Left colon (tissue), 2 donors: ENCODE measurements at places on chromosomes 4 and X.

GRCh38 chrX:43175434-43175833 lies 397.5 kb upstream of the PPP1R2C start:
- DNase-seq: no peak

DNA sequence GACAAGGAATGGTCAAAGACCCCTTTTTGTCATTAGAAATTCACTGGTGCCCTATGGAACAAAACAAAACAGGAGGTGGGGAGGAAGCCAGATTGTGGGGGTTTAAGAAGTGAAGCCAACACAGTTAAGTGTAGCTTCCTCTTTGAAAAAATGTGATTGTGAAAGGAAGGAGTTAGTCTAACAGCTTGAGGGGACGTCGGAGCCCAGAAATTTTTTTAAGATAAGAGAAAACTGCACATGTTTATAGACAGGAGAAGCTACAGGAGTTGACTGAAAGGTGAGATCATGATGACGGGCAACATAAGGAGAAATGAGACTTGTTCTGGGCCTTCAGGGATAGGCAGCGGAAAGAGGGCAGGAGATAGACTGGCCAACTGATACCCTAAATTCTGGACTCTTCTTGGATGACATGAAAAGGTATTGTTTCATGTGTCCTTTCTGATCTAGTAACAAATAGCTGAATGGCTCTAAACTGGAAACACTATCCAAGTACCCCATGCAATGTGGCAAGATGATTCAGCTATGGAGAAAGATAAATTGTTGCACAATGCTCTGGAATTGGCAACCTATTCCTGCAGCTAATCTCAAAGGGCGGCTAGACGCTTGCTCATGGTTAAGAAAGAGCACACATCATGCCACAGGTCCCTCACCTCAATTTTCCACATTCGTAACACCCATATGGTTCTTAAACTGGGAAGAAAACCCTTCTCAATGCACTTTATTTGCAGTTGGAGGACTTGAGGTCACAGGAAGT lies 3.7 kb upstream of the HDAC8 start:
- DNase-seq: no peak

- DNase-seq: no peak
Measured at GRCh38 chr4:107922486-107923473, 8.6 kb upstream of the CYP2U1 start.

DNA sequence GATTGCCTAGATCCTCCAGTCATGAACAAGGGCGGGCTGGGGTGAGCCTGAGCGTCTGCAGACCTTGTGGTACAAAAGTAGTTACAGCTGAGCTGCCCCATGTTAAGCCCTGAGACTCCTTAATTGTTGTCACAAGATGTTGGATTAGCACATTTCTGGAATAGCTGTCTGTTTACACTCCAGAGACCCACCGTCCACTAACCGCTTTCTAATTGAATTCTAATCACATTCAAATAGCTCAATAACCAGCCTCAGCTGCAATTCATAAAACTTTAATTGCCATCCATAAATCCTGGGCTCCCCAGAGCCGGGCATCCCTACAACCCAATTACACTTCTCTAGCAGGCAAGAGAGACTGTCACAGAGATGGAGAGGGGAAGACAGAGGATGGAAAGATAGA lies 1.6 kb upstream of the GSX2 start:
- no peak for DNase-seq

GRCh38 chr4:115274545-115274944 lies 161.1 kb upstream of the NDST4 start:
- no peak for DNase-seq

DNA sequence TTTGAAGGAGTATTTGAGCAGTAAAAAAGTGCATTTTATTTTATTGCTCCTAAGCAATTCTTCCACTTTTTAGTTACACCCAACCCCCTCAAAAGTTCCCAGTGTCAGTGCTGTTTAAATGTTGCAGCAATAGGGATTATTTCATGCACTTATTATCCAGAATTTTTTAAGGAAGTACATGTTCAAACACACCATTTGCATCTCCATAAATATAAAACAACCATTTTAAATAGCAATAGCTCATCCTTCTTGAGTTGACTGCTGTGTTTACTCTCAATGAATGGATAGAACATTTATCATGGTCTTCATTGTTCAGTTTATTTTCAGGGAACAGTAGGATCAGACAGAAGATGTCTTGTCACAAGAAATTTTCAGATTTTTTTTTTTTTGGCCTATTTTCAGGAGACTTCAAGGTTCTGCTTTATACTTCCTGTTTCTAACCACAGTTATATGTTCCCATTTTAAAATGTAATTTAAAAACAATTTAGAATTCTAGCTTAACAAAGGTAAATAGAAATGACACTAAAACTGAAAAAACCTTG lies 171.9 kb downstream of the TMA16 start:
- DNase-seq: no peak

DNA sequence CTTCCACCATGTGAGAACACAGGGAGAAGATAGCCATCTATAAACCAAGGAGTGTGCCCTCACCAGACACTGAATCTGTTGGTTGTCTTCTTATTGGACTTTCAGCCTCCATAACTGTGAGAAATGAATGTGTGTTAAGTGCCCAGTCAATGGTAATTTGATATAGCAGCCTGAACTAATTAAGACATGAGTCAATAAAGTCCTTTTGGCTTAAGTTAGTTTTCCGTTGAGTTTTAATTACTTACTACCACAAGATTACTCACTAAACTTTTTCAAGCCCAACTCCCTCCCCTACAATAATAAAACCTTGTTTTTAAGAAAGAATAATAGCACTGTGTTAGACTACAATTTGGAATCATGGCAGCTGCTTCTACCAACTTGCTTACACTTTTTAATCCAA lies 324.2 kb downstream of the PCDH19 start:
- no peak for DNase-seq

DNA sequence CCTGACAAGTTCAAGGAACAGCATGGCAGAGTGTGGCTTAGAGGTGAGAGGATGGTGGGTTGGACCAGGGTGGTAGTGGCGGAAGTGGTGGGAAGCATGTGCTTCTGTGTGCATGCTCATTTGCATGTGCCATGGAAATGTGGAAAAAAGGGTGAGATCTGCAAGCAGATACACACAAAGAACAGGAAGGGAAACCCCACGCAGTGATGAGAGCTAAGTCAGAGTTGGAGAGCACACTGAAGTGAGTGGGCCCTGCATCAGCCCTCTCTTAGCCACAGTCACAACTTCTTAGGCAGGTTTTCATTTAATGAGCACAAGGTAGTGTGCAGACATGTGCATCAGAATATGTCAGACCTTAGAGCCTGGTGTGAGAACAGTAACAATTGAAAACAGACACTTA lies 483.8 kb downstream of the AFF2 start:
- DNase-seq: no peak

GRCh38 chr4:112523008-112523721 lies 7.2 kb upstream of the NEUROG2 start:
- DNase-seq: peak; percentile 40

- no peak for DNase-seq
Measured at GRCh38 chr4:125590158-125590557, 275.4 kb downstream of the FAT4 start.

- no peak for DNase-seq
Measured at GRCh38 chr4:55214172-55214571, 88.8 kb upstream of the KDR start.

DNA sequence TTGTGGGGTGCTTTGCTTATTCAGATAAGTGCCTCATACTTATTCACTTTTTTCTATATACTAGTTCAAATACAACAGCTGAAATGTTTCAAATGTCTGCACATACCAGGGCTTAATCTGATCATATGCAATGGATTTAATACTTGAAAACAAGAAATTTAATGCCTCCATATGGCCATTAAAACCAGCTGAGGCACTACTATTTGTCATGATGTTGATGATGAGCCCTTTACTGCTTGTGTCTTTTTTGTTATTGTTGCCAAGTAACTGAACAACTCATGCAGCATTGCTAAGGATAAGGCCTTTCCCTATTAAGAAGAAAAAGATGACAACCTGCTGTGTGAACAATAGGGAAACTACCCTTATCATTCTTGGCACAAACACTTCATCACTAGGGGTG lies 52.5 kb downstream of the MAGEB10 start:
- no peak for DNase-seq

GRCh38 chr4:63528256-63528991 lies 880.8 kb downstream of the TECRL start:
- DNase-seq: no peak

DNA sequence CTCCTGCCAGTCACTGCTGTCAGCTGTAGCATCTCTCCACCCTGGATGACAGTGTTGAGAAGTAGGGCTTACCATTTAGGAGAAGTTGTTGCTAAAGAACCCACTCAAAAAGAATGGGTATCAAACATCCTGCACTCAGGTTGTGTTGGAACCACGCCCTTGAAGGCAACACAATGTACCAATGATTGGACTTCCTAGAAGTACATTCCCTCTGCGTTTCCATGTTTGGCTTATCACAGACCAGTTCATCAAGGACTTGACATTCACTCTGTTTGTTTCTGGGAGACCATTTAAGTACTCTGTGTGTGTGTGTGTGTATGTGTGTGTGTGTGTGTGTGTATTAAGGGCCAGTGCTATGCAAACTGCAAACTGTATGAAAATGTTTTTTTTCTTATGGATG lies 200.6 kb upstream of the GATB start:
- DNase-seq: no peak

DNA sequence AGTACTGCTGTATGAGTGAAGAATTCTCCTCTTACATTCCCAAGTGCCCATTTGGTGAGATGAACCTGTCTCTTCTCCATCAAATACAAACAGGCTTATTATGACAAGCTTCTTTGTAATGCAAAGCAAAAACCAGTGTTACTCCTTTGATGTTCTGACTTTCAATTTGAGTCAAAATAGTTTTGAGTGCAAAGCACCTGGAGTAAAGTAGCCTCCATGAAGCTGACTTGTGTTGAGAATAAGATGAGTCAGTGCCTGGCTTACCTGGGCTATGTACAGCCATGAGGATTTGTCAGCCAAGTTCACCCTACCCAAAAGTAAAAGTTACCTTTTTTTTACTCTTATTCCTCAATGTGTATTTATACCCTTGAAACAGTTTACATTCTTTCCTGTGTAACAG lies 132.5 kb upstream of the FMR1 start:
- DNase-seq: no peak

GRCh38 chrX:110051559-110051958 lies 48.6 kb downstream of the TMEM164 start:
- no peak for DNase-seq

GRCh38 chr4:2574863-2575262 lies 38.4 kb downstream of the FAM193A start:
- no peak for DNase-seq

- DNase-seq: no peak
Measured at GRCh38 chr4:125013891-125014290, 300.9 kb upstream of the FAT4 start.

GRCh38 chrX:81390237-81390636 lies 188.3 kb downstream of the SH3BGRL start:
- no peak for DNase-seq

- no peak for DNase-seq
Measured at GRCh38 chr4:7347981-7348380, 86.7 kb downstream of the PSAPL1 start.

DNA sequence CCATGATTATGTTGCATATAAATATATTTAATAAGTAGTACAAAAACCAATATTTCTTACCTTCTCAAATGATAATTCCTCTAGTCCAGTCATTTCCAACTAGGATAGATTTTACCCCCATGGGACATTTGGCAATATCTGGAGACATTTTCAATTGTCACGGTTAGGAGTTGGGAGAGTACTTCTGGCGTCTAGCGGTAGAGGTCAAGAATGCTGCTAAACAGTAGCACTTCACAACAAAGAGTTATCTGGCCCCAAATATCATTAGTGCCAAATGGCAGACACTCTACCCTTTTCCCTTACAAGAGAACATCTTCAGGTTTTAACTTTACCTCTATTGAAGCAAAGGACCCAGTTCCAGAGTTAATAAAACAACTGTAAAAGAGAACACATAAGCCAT lies 168.1 kb downstream of the FAT4 start:
- no peak for DNase-seq

DNA sequence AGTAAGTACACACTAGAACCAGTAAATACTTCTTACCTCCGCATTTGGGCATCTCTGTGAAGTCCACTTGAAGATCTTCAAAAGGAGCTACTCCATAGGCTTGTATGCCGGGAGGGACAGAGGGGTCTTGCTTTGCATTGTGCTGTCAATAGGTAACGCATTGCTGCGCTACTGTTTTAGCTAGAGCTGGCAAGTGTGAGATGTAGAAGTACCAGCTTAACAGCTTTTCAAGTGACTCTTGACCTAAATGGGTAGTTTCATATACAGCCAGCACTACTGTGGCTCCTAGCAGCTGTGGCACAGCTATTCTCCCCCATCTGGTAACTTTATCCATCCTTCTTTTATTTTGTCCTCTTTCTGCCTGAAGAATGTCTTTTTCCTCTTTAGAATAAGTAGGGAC lies 205.3 kb upstream of the KLF8 start:
- DNase-seq: no peak

GRCh38 chr4:104217526-104217925 lies 277.2 kb downstream of the CXXC4 start:
- DNase-seq: no peak

- DNase-seq: no peak
Measured at GRCh38 chr4:147727476-147728028, 4.3 kb upstream of the ARHGAP10 start.

DNA sequence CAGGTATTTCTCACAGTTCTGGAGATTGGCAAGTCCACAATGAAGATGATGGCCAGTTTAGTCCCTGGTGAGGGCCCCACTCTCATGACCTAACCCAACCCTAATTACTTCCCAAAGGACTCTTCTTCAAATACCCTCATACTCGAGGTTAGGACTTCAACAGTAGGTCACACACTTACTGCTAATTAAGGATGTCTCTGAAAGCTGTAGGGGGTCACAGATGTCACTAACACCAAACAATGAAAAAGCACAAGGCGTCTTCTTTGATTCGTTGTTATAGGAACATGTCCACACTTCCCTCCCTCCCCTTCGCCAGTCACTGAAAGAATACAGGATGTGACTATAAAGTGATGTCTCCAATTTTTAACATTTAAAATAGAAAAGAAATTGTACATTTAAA lies 309.7 kb downstream of the PACRGL start:
- no peak for DNase-seq
